ENCODE measurements at places on chromosomes 2 and 18.

- no peak for DNase-seq
These were observed 130.6 kb downstream of the SPP2 start for GRCh38 chr2:234181121-234181520.

DNA sequence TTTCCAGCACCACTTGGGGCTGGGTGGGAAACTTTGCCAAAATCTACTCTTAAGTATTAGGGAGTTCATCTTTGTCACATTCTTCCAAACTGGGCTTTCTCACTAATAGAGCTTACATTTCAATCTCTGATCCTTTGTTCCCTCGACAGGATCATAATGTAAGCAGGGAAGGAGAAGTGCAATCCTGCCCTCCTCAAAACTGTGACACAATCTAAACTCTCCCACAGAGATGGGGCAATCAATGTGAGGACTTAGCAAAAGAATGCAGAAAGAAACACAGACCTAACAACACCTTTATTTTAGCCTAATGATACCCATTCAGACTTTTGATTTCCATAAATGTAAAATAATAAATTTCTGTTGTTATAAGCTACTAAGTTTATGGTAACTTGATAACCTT, 40.8 kb downstream of the DSEL start:
- DNase-seq: no peak

GRCh38 chr2:58638256-58638805, 397.2 kb upstream of the FANCL start:
- DNase-seq: no peak

DNA sequence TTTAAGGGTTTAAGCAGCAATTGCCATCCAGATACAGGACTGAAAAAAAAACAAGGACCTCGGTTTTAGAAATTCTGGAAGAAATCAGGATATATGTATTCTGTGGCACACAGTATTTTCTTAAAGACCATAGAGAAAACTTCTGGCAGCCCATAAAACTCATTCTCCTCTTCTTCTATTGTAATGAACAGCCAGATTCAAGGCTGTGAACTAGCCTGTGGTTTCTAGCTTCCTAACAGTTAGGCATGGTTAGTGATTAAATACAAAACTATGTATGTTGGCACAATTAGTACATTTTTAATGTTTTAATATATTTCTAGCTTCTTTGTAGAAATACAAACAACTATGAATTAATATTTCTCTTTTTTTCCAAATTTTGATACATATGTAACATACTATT, 555.7 kb downstream of the DSC3 start:
- no peak for DNase-seq

GRCh38 chr2:109173311-109174171, 44.5 kb downstream of the SH3RF3 start:
- peak; percentile 86 for DNase-seq

GRCh38 chr2:15923597-15923996, 16.8 kb upstream of the MYCN start:
- no peak for DNase-seq

GRCh38 chr2:14712111-14712510, 79.6 kb downstream of the LRATD1 start:
- DNase-seq: no peak

DNA sequence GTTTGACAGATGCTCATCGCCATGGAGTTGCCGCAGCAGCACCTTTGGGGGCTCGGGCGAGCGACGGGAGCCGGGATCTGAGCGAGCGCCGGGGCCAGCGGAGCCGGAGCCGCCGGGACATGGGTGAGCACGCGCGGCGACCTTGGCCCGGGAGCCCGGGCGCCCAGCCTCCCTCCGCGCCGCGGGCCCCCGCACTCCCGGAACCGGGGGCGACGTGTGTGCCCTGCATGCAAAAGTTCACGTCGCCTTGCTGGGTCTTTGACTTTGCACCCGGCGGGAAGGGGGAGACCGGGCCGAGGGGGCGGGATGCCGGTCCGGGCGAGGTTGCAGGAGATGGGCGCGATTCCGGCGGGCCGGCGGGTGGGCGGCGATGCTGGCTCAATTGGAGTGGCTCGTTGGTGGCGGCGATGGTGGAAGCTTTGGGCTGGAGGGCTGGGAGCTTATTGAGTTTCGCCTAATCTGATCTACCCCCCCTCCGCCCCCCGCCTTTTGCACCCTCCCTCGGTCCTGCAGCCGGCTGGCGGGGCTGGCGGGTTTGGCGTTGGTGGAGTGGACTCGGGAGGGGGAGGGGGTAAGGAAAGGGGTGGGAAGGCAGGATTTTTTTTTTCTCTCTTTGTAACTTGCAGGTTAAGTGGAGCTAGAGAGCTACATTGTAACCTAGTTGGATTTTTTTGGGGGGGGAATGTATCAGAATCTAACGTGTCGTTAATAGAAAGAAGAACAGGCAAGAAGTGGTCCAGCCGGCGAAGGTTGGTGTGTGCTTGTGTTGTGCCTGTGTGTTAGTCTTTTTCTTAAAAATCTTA, at the start of gene SETBP1:
SETBP1 (plus strand) TSS at position 616 of the 803 bp plus-strand sequence. CDS start 20,459 bp downstream, outside the sequence.
- DNase-seq: peak; percentile 75

GRCh38 chr2:150561076-150561475, 73.6 kb upstream of the RND3 start:
- DNase-seq: no peak

GRCh38 chr2:217521820-217522219, 481.0 kb downstream of the TNS1 start:
- no peak for DNase-seq

DNA sequence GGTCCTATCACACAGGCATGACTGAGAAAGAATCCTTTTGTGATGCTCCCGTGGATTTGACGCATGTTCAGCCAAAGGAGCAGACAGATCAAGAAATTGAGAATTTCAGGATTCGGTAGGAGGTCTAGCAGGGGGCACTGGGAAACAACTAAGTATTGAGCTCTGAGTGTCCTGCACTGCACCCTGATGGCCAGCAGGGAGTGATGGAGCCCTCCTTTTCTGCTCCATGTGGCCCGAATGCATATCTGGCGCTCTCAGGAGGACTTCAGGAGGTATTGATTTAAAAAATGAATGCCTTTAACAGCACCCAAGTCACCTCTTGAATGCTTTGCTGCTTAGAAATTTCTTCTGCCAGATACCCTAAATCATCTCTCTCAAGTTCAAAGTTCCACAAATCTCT, 58.0 kb downstream of the ZNF519 start:
- DNase-seq: no peak

- no peak for DNase-seq
These were observed 176.1 kb upstream of the ZFP36L2 start for GRCh38 chr2:43402452-43402937.

GRCh38 chr2:203787979-203788378, 79.6 kb upstream of the CTLA4 start:
- no peak for DNase-seq

DNA sequence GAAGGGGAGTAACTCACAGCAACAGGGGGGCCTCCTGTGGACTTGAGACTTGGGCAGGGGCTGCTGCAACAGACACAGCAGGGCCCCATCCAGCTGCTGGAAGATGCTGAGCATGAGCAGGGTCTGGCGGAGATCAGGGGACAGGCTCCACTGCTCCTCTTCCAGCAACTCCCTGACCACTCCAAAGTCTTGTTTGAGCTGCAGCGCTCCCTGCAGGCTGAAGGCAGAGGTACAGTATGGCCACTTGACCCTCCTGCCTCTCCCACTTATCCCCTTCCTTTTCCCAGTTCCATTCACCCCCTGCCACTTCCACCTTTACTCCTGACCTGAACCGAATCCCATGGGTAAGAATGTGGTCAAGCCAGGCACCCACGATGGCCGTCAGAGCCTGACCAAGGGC, 2.4 kb upstream of the MRPL53 start:
- DNase-seq: no peak

GRCh38 chr18:61841706-61842105, 51.1 kb downstream of the RNF152 start:
- DNase-seq: no peak

GRCh38 chr18:79544386-79544963, 135.1 kb upstream of the CTDP1 start:
- no peak for DNase-seq

DNA sequence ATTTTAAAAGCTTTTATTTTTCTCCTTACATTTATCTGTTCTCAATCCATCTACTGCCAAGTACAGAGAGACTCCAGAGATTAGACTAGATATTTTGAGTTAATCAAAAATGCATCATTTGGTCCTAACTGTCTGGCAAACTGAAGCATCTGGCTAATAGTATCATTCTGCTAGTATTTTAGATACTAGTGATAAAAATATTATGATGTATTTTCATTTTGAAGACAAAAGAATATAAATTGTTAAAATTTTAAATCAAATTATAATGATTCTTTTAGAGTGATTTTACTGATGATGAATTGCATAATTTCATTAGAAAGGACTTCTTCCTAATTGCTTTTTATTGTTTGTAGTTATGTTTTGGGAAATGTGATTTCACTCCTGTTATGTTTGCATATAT, 584.0 kb downstream of the LRRTM4 start:
- no peak for DNase-seq

- DNase-seq: no peak
These were observed 545.7 kb downstream of the ZEB2 start for GRCh38 chr2:143974262-143974661.

- peak; percentile 58 for DNase-seq
These were observed 26.6 kb downstream of the BIN1 start for GRCh38 chr2:127080226-127080937.

DNA sequence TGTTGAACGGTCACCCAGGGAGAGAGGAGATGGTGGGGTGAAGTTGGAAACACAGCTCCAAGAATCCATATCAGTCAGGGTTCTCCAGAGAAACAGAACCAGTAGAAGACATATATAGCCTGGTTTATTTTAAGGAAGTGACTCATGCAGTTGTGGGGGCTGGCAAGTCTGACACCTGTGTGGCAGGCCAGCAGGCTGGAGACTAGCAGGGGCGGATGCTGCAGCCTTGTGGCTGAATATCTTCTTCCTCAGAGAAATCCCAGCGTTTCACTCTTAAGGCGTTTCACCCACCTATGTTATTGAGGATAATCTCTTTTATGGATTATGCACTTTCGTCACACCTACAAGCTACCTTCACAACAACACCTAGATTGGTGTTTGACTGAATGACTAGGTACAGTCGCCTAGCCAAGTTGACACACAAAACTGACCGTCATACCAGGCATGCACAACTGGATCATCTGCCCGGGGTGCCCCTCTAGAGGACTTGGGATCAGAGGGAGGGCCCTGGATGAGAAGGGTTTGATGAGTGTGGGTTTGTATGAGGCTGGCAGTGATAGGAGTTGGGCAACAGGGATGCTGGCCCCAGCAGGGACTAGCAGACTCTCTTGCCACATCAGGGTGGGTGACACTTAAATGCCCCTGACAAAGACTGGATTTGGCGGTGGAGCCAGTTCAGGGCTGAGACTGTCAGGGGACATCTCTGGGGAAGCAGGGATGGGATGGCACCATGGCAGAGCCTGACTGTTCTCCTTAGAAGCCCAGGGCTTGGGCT, 23.4 kb downstream of the MROH2A start:
- DNase-seq: no peak

- no peak for DNase-seq
These were observed 2.9 kb downstream of the ATP6V1B1 start for GRCh38 chr2:70938586-70938950.

DNA sequence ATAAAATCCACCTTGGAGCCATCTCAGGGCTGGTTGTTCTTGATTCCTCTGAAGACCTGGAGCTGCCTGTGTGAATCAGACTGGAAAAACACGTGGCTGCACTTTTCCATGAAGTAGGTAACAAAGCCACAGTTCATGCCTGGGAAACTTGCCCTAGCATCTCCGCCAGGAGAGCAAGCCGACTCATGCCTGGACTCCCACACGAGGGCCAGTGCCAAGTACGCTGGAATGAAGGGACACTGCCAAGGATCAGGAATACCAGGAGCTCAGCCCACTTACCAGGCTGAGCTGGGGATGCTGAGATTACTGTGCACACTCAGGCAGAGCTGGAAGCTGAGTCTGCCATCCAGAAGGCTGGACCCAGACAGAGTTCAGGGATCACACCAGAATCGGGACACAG, 10.9 kb upstream of the FHL2 start:
- DNase-seq: peak; percentile 78

- no peak for DNase-seq
These were observed 136.1 kb downstream of the TMEM200C start for GRCh38 chr18:5759194-5759593.

GRCh38 chr18:54712306-54712705, 116.0 kb upstream of the RAB27B start:
- no peak for DNase-seq

DNA sequence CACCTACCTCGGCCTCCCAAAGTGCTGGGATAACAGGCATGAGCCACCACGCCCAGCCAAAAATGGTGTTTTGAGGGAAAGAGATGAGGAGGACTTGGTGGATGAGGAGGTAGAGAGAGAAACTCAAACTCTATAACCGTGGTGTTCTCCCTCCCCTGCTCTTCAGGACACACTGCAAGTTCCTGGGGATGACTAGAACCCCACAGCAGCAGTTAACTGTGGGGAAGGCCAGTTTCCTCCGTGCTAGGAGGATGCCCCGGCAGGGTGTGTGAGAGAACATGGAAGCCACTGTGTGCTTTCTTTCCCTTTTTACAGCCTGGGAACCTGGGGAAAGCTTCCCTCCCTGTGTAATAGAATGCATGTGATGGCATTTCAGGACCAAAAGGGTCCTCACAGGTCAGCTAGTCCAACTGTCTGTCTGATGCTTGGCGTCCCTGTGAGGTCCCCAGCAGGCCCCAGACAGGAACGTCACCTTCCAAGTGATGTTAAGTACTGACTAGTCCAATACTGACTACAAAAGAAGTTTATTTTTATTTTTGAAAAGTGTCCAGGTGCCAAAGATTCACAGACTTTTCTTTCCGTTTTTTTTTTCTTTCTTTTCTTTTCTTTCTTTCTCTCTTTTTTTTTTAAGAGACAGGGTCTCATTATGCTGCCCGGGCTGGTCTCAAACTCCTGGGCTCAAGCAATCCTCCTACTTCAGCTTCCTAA, 38.9 kb downstream of the MYCN start:
- no peak for DNase-seq

GRCh38 chr2:55120634-55121359, 70.5 kb upstream of the RTN4 start:
- DNase-seq: peak; percentile 74
